ENCODE measurements at places on chromosomes 6 and 20. TPM values are rescaled to one million over a fixed set of nuclear protein-coding genes. Genes with fewer than 3 reads are reported as not detected.
A peak's percentile ranks its signal among the peaks of the same experiment; 100 is the strongest.

GRCh38 chr20:23868321-23868720, 11.2 kb downstream of the CST5 start:
- DNase-seq = no peak

- peak; percentile 39 for DNase-seq
Observed at GRCh38 chr6:125868252-125868651, 77.5 kb downstream of the NCOA7 start.

The LY6G6D gene
- total RNA-seq = not detected

GRCh38 chr6:1436334-1437306, 47.2 kb downstream of the FOXF2 start:
- DNase-seq = peak; percentile 65

The THBD gene
- 17.4 TPM for total RNA-seq

GRCh38 chr6:127468936-127469335, 9.7 kb upstream of the KIAA0408 start:
- DNase-seq = no peak

DNA sequence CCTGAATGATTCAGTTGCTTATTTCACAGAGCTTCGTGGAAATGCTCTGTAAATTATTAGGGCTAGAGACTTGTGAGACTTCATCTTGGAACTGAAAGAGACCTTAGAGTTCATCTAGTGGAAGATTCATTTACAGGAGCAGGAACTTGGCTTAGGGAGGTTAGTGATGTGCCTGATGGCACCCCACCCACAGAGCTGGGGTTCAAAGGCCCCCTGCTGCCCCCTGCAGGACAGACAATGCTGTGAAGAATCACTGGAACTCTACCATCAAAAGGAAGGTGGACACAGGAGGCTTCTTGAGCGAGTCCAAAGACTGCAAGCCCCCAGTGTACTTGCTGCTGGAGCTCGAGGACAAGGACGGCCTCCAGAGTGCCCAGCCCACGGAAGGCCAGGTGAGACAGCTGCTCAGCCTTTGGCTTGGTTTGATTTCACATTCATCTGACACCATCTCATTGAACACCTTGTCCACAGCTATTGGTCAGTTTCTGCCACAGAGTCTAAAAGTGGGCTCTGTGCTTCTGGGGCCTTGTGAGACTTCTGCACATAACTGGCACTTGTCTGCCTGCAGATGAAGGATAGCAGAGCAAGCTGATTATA, 25.1 kb downstream of the MYBL2 start:
- DNase-seq = peak; percentile 36

DNA sequence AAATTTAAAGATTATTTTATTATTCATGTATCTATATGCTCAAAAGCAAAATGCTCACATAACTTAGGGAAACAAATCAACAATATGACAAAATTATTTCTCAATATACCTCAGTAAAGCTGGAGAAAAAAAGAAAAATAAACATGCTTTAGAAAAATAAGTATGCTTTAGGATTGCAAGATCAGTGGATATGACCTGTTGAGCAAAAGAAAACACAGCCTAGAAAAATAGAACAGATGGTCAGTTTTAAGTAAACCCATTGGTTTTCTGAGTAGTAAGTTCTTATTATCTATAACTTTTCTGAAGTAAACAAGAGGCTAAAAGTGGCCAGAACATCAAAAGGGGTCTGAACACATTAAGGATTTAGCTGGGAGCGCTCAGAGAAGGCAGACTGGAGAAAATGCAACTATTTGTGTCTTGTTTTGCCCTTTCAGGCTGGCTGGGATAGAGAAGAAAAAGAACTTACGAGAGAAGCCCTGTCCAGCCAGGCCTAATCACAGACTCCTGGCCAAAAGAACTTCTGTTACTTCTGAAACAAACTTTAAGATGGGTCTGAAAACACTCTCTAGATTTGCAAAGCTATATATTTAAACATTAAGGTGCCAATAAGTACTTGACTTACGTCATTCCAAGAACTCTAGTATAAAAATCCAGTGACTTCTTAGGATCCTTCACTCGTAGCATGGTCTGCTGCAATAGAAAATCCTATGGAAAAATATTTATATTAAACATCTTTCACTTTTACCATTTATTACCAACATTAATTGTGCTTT, 16.5 kb downstream of the GLO1 start:
- DNase-seq = no peak

GRCh38 chr20:36491901-36492617, 49.3 kb upstream of the MYL9 start:
- DNase-seq = peak; percentile 74

- DNase-seq = no peak
Observed at GRCh38 chr6:91664327-91664959, 1077.6 kb upstream of the MAP3K7 start.

DNA sequence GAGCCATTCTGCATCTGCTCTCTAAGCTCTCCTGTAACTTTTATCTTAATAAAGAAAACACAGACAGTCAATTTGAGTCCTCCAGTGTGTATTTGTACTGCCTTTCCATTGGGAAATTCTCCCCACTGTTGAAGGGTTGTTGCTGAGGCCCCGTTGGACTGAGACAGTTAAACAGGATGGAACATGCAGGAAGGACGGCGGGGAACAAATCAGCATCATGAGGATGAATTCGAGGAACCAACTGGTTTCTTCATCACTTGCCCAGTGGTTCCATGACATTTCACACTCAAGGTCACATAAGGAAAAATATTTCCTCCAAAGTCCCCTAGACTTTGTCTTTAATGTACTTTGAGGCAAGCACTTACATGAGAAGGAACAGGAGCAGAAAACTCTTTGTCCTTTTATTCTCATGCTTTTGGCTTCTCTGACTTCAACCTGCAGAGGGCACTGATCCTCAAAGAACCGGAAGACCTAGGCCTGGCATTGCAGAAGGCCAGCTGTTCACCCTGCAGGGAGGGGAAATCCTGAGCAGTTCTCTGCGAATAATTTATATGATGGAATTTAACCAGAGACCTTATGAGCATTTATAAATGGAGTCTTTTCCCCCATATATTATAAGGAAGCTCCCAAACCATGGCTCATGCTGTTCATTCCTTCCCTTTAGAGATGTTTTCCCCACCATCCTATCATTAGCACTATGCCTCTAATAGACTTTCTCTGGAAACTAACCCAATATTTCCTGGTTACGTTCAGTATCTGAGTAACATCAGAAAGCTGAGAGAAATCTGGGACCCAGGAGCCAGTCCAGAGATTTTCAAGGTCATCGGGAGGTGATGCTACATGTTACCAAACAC, 55.2 kb upstream of the ADGRF1 start:
- DNase-seq = peak; percentile 80

DNA sequence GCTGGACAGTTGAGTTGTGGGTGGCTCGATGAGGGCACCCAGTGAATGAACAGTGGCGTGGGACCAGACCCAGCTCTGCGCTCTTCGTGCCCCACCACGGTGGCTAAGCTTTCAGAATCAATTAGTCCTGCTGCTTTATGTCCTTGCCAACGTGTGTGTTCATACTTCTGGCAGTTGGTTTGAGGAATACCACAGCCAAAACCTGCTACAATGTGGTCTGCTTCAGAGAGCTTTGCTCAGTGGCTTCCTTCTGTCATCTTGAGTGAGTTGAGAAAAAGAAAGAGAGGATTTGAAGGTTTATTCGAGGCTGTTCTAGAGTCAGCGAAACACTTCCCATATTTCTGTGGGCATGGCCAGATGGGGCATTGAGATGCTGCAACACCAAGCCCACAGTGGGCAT, 39.5 kb upstream of the SLC22A2 start:
- DNase-seq = no peak

The SLC35D3 gene
- total RNA-seq = not detected

DNA sequence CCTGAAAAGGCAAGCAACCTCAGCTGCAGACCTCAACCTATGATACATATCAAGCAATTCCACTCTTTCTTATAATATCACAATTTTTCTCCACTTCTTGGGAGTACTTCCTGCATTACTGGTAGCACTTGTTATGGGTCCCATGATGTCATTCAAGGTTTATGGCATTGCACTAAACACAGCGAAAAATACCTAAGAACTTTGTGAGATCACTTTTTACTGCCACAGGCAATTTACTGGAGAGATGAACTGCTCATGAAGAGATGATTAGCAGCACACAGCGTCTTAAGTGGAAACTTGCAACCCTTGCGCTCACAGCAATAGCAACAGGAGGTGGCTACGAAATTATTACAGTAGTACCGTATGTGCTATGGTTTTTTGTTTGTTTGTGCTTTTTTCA, 19.3 kb upstream of the RIMS4 start:
- no peak for DNase-seq

Measured in LHCN-M2 (cell line).